KG1 (cell line): ENCODE measurements at places on chromosomes 12 and 14.

- DNase-seq = no peak
These were observed 61.2 kb downstream of the STXBP6 start for GRCh38 chr14:24988760-24989159.

DNA sequence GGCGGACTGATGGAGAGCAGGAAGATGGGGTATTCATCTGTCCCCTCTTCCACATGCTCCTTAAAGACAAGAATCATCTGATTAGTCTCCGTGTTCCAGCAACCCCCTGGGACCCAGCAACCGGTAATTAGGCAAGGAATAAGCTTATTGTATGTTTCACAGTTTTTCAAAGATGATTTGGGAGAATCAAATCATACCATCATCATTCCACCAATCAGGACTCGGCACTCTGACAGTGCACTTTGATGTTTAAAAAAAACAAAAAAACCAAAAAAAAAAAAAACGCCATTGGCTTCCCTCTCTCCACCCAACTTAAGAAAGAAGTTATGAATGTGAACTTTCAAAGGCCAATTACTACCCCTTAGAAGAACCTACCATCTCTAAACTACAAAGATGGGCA lies 1.3 kb upstream of the DYNC1H1 start:
- no peak for DNase-seq

- no peak for DNase-seq
These were observed 7.0 kb upstream of the PPP1R1A start for GRCh38 chr12:54595471-54595870.

DNA sequence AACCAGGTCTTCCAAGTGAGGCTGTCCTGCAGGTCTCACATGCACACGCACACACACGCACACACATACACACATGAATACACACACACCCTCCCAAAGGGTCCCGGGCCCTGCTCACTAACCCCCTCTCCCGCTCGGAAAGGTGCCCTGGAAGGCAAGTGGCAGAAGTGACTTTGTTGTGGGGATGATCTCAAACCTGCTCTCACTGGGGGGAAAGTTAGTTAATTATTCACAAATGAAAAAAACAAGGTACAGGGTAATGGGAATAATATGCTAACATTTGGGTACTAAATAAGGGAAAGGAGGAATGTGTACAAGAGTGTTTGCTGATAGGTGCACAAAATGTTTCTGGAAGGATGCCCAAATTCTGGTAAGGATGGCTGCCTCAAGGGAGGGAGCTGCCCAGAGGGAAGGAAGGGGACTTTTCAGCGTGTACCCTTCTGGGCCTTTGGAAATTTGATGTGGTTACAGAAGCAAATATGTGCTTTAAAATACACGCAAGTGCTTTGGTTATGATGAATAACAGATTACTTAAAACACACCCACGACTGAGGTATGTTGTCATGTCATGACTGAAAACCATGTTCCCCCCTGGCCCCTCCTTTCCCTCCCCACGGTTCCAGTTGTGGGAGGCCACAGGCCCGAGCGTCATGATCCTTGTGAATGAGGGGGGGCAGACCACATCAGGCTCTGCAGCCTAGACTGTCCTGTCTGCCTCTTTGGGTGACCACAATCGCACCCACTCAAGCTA lies 43.3 kb upstream of the PLEKHG6 start:
- no peak for DNase-seq

DNA sequence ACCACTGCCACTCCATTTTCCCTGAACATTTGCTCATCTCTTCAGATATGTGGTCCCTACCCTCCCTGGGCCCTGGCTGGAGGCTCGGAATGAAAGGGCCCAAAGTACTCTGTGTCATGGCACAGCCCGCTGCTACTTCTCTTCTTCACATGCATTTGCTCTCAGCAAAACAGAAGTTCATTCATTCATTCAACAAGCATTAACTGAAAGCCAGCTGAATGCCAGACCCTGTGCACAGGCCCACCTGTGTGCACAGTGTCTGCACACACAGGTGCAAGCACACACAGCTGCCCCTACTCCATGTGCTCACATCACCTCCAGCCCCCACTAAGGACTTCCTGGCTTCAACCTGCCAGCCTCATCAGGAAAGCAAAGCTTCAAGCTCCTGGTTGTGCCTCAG lies 7.8 kb downstream of the WNT1 start:
- no peak for DNase-seq

GRCh38 chr12:67420506-67420905 lies 151.3 kb downstream of the CAND1 start:
- no peak for DNase-seq

DNA sequence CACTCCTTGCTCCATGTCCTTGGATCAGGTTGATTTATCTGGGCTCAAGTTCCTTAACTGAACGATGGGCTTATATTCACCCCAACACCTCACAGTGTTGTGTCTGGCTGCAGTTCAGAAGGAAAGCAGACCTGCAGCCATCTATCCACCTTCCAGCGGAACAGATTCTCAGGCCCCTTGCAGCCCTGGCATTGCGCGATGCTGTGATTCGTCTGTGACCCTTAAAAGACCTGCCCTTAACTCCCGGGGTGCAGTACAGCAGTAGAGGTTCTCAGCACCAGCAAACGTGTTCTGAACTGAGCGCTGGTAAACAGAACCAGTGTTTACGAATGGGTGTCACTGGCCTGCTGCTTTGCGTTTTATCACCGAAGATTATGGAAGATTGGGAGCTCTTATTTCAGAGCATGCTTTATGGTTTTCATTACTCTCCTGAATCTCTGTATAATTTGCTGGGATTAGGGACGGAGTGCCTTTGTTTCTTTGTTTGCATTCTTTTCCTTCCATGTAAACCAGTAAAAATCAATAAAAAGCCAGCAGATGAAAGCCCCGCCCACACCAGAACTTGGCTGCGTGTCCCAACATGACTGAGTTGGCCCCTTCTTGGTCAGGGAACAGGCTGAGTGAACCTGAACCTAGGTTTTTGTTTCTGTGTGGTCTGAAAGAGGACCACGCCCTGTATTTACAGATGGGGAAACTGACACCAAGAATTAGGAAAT lies 286.7 kb upstream of the CRY1 start:
- no peak for DNase-seq

DNA sequence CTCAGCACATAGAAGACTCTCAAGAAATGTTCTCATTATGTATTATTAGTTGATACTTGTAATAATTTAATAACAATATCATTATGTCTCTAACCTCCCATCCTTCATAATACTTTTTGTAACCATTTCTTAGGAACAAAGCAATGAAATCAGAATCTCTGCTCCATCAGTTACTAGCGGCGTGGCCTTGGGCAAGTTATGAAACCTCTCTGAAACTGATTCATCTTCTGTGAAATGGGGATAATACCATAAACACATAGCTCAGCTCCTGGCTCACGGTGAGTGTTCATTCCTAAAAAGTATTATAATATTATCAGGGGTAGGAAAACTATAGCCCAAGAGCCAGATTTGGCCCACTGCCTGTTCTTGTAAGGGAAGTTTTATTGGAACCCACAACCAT lies 11.4 kb upstream of the CMKLR1 start:
- DNase-seq = no peak

DNA sequence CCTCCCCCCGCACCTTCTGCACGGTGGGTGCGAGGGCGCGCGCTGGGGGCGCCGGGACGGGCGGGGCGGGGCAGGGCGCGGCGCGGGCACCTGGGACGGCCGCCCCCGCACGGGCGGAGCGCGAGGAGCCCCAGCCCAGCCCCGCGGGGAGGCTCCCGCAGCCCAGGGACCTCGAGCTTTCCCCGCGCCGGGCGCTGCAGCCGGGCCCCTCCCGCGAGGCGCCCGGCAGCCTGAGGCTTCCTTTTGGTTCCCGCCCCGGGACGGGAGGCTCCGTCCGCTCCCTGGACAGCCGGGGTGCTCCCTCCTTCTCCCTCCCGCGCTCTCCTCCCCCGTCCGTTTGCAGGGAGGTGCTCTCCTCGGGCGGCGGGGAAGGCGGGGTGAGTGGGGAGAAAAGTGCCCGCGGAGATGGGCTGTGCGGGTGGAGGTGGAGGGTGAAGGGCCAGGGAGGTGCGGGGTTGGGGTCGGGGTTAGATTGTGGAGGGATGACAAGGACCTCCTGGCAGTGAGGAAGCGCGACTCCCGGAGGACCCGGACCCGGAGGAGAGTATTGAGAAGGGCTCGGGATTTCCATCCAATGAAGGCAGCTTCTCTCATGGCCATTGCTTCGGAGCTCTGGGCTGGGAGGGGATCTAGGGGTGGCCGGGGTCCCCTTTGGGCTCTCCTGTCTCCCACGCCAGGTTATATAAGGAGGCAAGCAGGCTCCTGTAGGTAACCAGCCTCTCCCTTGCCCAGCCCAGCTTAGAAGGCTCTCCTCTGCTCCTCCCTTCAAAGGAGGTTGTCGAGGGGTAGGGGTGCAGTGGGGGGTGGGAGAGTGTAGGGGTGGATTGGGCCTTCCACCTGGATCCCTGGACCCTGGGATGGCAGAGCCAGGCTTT lies 645 bp downstream of the JDP2 start:
- no peak for DNase-seq

- DNase-seq = no peak
These were observed 150.5 kb downstream of the PELI2 start for GRCh38 chr14:56268673-56269072.

DNA sequence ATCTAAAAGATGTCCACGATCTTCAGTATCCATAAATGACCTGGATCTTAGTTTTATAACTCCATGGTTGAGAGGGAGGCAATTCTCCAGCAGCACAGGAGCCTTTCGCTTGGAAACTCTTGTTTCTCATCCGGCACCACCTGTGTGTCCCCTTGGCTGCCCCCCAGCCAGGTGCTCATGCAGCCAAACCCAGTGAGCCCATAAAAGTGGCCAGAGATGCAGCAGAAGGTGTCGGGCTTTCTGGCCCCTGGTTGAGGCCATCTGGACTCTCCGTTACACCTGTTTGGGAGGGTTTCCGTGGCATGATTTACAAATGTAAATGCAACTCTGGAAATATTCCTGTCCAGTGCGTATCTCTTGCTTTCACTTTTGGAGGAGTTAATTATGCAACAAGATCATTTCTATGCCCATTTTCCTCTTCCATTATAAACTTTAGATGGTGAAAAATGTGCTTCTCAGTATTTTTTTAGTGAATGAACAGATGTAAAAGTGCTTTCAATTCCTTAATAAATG lies 291.1 kb downstream of the DIO2 start:
- DNase-seq = no peak

DNA sequence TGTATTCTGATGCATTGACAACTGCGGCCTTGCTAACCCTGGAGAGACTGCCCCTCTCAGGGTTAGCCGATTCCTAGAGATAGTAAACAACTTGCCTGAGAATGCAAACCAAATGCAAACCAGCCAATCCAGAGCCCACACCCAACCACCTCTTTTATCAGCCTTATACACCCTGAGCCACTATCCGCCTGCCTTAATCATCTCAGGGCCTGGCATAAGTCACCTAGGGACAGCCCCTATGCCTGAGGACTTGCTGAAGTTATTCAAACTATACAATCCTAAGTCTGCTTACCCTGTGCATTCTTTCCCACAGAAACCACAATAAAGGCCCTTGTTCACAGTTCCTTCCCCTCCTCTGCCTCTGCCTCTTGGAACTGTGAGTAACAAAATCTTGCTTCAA lies 177.2 kb downstream of the KCNA5 start:
- no peak for DNase-seq

- DNase-seq = no peak
These were observed 55.7 kb downstream of the TRPV4 start for GRCh38 chr12:109777544-109777943.

DNA sequence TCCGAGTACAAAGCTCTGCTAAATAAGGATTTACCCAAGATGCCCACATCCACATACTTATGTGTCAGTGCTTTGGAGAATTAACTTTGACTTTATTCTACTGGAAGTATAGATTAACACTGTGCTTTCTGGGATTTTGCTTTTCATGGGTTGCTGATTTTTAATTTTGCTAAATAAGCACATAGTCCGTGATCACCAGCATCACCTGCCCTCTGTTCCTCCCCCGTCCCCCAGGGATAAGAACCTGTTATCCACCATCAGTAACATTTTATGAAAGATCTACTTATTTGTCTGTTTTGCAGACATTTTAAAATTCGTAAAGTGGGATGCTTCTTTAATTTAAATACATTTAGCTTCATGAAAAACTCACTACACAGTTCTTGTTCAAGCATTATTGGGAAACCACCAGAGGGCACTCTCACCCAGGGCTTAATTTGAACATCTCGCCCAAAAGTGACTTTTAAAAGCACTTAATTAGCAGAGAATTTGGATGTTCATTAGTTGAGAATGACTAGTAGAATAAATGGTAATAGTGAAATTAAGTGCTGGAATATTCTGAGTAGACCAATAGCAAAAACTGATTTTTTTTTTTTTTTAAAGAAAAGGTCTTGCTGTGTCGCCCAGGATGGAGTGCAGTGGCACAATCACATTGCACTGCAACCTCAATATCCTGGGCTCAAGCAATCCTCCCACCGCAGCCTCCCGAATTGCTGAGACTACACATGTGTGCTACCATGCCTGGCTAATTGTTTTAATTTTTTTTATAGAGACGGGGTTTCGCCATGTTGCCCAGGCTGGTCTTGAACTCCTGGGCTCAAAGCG lies 35.7 kb downstream of the MRPL42 start:
- DNase-seq = peak; percentile 6

GRCh38 chr12:94094700-94095099 lies 53.7 kb upstream of the PLXNC1 start:
- DNase-seq = no peak

DNA sequence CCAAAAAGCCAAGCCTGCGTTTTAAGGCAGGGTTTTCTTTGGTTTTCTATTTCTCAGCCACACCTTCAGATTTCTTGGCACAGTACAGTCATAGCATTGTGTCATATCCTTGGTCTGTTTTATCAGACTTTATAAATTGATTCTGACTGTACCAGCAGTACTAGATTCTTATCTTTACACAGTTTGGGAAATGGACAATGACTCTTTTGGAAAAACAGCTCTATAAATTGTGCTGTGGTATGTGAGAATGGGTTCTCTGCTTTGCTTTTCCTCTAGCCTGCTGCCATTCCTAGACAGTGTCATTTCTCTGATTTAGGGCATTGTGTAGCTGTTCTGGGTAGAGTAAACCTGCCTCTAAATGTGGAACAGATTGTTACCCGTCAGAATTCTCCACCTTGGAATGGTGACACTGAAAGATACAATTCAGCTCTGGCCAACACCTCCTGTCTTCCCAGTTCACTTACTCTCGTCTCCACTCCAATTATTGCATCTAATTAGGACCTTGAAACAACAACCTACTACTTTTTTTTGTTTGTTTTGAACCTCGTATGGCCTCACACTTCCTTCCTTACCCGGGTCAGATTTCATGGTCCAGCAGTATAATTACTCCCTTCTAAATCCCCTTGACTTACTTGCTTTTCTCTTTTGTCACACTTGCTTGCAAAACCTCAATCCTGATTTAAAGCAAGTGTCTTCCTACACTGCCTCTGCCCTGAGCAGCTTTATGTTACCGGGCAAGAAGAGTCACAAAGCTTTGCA lies 226.3 kb downstream of the ERC1 start:
- DNase-seq = no peak

GRCh38 chr12:40314927-40315326 lies 90.1 kb downstream of the LRRK2 start:
- DNase-seq = no peak

- DNase-seq = no peak
These were observed 42.7 kb downstream of the ALX1 start for GRCh38 chr12:85322715-85323114.

- no peak for DNase-seq
These were observed 18.1 kb downstream of the SUSD6 start for GRCh38 chr14:69629225-69630127.

- peak; percentile 68 for DNase-seq
These were observed 5.2 kb upstream of the RIMKLB start for GRCh38 chr12:8692573-8692972.
